ENCODE measurements at places on chromosomes 2 and 18. TPM values are rescaled to one million over a fixed set of nuclear protein-coding genes. Genes with fewer than 3 reads are reported as not detected.

GRCh38 chr2:180980943-180981911 lies 822 bp downstream of the UBE2E3 start:
- no peak for DNase-seq

DNA sequence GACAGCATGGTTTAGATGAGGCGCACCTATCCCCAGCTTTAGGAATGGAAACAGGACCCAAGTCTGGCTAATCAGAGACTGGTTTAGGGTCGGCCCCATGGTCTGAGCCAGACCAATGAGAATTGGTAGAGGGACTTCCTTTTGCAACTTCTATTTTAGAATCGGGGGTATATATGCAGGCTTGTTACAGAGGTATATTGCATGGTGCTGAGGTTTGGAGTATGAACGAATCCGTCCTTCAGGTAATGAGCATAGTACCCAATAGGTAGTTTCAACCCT lies 1.5 kb upstream of the BOLA3 start:
- no peak for DNase-seq

The SERPINB12 gene
- total RNA-seq, result not detected

The TMEM247 gene
- not detected for total RNA-seq

DNA sequence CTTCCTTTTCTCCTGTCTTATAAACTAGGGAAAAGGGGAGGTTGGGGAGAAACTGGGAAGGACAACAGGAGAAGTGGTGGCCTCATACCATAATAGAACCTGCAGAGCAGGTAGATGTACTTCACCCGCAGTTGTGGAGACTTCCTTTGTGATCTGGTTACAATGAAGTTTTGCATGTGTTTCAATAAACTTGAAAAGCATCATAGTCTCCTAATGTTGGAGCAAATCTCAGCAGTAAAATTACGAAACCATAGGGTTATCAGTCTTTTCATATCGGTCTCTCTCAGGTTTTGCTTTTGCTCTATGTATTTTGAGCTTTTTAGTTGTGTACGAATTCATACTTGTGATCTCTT lies 30.5 kb downstream of the ANO7 start:
- no peak for DNase-seq

GRCh38 chr2:134677856-134678756 lies 40.7 kb downstream of the TMEM163 start:
- DNase-seq, result no peak

DNA sequence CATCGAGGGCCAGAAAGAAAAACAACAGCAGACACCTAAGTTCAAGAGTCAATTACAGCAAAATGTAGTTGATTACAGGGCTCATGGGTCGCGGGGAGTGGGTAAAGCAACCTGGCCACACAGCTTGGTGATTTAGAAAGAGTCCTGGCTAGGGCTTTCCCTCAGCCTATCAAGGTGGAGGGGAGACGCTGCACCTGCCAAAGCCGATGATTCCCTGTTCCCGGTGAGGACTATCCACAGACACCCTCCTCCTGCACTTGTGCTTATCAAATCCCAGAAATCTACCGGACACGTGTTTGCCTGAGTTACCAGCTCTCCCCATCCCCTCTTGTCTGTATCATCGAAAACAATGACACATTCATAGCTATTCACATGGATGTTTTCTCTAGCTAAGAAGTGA lies 7.0 kb upstream of the SOX11 start:
- no peak for DNase-seq

- DNase-seq, result no peak
Observed at GRCh38 chr18:12943215-12943614, 4.6 kb upstream of the SEH1L start.

GRCh38 chr18:58148954-58149471 lies 105.0 kb downstream of the NEDD4L start:
- no peak for DNase-seq

- no peak for DNase-seq
Observed at GRCh38 chr18:68316636-68317035, 398.3 kb downstream of the TMX3 start.

DNA sequence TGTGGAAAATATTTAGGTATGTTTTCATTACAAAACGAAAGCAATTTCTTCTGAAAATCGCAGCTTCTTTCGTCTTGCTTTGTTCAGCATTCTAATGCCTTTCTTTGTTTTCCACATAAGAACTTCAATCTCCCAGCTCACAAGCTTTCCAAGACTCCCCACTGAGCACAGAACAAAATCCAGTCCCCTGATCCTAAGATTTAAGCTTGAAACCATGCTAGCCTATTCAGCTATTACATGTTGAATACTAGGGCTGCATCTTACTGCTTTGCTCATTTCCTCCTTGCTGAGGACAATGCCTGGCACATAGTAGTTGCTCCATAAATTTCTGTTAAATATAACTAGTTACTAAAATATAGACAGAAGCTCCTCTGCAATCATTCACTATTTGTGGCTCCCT lies 160.6 kb downstream of the GALNT3 start:
- no peak for DNase-seq

- DNase-seq, result no peak
Observed at GRCh38 chr18:75160364-75160763, 48.6 kb downstream of the PTGR3 start.

The MAP3K19 gene
- total RNA-seq, result not detected

DNA sequence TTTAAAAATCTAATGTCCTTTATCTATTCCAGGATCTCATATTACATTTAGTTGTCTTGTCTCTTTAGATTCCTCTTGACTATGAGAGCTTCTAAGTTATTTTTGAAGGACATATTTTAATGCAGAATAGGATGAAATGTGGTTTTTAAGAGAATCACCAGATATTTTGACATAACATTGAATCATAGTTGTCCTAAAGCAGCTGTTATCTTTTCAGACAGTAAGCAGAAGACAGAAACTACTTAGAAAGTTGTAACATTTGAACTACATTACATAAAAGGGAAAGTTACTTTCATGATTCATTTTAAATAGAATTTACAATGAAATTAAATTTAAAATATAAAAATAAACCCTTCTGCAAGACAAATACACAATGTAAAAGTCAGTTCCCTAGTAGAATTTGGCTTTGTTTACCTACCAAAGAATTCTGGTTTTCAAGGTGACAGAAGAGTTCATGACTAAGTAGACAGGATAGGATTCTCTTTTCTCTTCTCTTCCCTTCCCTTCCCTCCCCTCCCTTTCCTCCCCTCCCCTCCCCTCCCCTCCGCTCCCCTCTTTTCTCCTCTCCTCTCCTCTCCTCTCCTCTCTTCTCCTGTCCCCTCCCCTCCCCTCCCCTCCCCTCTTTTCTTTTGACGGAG lies 186.0 kb downstream of the DIS3L2 start:
- DNase-seq, result no peak

The CFAP65 gene
- total RNA-seq, result not detected

DNA sequence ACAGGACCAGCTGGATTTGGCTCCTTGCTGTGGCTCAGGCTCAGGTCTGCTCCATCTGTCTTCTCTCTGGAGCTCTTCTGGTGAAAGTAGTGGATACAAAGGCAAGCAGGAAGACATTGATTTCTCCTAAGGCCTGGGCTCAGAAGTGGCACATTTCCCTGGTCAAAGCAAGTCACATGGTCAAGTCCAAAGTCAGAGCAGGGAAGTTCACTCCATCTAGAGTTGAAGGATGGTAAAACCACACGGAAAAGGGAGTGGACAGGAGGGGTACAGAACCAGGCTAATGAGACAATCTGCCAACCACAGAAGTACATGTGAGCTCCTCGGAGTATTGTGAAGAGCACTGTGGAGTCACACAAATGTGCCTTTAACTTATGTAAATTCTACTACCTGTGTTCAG lies 66.1 kb downstream of the MARCO start:
- DNase-seq, result no peak

The C2orf66 gene
- total RNA-seq, result not detected

DNA sequence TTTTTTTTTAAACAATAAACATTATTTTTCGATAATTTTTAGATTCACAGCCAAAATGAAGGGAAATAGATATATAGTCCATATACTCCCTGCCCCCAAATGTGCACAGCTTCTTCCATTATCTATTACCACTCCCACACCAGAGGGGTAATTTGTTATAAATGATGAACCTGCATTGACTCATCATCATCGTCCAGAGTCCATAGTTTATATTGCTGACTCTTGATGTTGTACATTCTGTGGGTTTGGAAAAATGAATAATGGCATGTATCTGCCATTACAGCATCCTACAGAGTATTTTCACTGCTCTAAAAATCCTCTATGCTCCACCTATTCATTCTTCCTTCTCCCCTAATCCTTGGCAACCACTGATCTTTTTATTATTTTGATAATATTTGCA lies 121.5 kb downstream of the LTBP1 start:
- no peak for DNase-seq

DNA sequence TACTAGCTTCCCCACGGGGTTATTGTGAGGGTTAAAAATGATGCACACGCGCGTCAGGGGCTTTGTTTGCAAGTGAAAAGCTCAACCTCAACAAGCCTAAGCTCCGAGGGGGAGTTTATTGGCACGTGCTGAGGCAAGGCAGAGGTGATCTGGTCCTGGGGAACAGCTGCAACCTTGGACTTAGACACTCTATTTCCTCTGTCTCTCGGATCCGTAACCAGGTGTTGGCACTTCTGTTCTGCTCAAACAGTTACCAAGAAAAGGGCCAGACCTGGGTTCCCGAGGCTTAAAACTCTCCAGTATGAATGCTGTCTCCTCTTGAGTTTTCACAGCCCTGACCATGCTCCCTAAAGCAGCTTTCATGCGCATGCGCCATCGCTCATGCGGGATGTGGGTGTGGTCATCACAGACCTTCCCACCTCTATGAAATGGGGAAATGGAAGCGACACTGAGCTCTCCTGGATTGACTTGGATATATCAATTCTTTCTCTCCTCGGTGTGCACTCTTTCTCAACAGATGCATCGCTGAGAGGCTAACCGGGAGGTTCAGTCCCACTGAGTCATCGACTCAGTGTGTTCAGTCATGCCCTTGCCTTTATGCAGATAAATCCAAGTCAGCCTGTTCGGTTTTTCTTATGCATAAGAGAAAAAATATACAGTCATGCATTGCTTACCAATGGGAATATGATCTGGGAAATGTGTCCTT lies 19.9 kb upstream of the RAB31 start:
- DNase-seq, result no peak

DNA sequence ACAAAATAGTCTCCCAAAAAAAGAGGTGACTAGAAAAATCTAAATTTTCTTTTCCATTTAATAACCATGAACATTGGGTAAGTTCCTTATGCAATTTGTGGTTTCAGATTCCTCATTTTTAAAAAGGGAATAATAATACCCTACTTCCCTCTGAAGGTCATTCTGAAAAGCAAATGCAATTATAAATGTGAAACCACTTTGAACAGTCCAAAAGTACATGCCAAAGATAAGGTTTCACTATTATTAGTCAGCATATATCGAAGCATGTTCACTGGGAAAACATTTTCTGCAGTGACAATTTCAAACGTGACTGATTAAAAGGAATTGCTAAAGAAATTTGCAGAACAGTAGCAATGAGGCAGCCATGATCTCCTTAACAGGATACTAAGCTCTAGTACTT lies 100.1 kb upstream of the RNF152 start:
- no peak for DNase-seq

The IL1B gene
- not detected for total RNA-seq

DNA sequence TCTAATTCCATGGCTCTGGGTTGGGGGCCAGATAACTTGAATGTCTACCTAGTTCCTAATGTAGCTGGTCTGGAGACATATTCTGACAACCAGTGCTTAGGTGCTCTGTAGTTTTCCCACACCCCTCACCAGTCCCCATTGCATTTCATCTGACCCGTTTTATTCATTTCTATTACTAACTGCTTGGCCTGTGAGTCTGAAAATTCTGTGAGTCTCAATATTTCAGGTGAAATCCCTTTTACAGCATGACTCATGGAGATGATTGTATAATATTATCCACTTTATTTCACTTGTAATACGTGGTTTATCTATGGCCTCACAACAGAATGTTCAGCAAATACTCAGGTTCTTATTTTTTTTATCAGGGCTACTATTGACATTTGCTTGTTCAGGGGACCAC lies 103.7 kb upstream of the UGP2 start:
- DNase-seq, result no peak

The GPR155 gene
- 9.4 TPM for total RNA-seq

- no peak for DNase-seq
Observed at GRCh38 chr2:49002750-49003149, 151.6 kb downstream of the FSHR start.

DNA sequence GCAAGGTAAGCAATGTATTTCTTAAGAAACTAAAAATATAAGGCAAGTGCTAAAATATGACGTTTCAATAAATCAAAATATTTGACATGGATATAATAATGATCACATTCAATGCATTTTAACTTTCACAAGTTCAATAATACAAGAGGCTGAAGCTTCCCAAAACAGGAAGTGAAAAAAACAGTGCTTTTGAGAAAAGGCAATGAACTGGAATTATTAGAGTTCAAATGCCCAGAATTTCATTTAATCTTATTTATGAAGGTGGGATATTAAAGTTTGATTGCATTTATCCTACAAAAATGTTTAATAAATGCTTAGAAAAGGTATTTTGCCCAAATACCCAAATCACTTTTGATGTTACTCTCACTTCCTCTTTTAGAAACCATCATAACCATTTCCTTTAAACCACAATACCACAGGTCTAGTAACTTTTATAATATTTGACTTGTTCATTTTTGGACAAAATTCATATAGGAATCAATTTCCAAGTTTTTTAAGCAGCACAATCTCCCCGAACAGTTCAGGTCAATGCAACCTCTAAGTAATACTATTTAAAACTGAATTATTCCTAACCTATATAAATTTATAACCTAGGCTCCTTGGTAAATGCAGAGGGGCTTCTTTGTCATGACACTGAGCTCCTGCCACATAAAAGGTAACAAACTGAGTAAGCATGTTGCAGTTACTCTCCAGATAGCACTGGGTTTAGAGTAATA lies 2.1 kb downstream of the NCKAP1 start:
- DNase-seq, result no peak

GRCh38 chr2:224401641-224402342 lies at the start of gene FAM124B:
Gene FAM124B (minus strand): TSS chr2:224402107. CDS start chr2:224401768, 339 bp downstream.
- peak; percentile 7 for DNase-seq

- DNase-seq, result no peak
Observed at GRCh38 chr2:220123751-220124150, 496.3 kb downstream of the SLC4A3 start.

GRCh38 chr18:79961527-79962291 lies 2.7 kb upstream of the HSBP1L1 start:
- DNase-seq, result no peak

The CYP27C1 gene
- not detected for total RNA-seq

The UPP2 gene
- total RNA-seq, result not detected

- DNase-seq, result no peak
Observed at GRCh38 chr18:61589724-61590065, 256.5 kb downstream of the CDH20 start.

The TYMS gene
- 369 TPM for total RNA-seq

- DNase-seq, result no peak
Observed at GRCh38 chr18:51107598-51108305, 77.7 kb downstream of the SMAD4 start.

The TMEM87B gene
- total RNA-seq, result 16.9 TPM

- DNase-seq, result no peak
Observed at GRCh38 chr2:88146590-88146989, 18.7 kb upstream of the FABP1 start.
